ENCODE measurements at places on chromosomes 4 and X.

- DNase-seq, result no peak
These were observed 631.1 kb upstream of the FAT1 start for GRCh38 chr4:187354740-187355139.

DNA sequence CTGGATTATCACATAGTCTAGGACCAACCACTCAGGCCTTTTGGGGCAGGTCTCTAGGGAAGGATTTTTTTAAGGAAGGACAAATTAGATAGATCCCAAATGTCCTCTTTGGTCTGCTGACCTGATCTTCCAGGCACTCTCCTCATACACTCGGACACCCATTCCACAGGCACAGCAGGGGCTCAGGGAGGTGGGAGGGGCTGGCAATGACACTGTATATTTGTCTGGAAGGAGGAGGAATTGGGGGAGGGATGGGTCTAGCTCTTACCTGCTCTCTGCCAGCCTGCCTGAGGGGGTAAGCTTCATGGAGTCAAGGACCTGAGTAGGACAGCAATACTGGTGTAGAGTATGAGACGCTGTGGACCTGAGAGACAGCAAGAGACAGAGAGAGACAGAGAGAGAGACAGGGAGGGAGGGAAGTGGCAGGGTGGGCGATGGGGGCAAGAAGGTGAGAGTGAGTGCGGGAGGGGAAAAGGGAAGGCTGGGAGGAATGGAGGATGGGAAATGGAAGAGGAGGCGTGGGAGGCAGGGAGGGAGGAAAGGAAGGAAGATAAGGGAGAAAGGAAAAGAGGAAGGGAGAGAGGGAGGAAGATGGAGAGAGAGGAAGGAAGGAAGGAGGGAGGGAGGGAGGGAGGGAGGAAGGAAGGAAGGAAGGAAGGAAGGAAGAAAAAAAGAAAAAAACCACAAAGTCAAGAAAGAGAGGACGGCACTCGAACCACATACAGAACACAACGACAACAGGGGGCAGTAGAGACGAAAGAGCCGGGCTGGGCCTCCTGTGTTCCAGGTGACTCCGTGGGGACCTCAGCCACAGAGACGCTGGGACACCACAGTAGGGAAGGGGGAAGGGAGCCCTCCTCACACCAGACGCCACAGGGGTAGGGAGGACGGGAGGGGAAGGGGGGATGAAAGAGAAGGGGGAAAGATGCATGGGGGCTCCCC is 1.8 kb downstream of the IQSEC2 start:
- DNase-seq, result peak; percentile 33

GRCh38 chrX:54564936-54565335 is 34.9 kb downstream of the GNL3L start:
- DNase-seq, result no peak

GRCh38 chr4:40196724-40197281 is at the start of gene RHOH:
Gene RHOH (plus strand): TSS chr4:40197031. CDS start chr4:40243387, 46,356 bp downstream.
- peak; percentile 76 for DNase-seq

DNA sequence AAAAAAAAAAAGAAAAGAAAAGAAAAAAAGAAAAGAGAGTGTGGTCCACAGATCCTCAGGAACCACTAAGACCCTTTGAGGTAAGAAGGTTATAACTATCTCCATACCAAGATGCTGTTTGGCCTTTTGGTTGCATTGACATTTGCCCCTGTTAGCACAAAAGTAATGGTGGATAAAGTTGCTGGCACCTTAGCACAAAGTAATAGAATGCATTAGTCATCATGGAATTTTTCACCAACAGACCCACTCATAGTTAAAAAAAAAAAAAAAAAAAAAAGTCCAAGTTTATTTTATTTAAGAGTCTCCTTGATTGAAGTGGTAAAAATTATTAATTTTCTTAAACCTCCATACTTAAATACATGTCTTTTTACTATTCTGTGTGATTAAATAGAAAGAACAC is 78.4 kb upstream of the RBPJ start:
- DNase-seq, result no peak

DNA sequence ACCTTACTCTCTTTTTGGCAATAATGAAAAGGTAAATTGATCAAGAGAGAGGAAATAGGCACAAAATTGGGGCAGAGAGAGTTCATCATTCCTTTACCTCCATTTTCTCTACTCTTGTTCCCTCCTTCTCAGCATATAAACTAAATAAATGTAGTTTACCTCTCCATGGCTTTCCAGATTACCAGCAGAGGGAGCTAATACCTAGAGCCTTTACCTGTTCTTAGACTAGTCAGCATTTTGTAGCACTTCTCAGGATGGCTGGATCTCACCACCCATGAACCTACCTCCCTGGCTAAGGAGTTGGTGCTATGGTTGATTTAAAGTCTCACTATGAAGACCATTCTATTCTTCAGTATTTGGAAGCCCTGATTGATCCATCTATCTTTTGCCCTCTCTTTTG is 15.7 kb downstream of the OFD1 start:
- no peak for DNase-seq

DNA sequence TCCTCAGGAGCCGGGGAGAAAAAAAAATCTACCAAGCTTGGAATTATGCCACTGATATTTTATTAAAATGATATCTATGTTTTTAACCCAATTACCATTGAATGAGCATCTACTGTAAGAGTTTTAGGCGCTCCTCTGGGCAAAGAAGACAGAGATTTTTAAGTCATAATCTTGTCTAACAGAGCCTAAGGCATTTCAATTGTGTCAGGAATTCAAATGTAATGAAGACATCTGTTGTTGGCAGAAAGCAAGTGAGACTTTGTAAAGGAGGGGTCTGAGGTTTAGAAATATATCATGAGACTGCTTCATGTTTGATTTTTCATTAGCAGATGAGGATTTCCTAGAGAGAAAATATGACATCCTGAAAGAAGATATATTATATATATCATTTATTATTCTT is 1158.1 kb downstream of the FSTL5 start:
- no peak for DNase-seq

- peak; percentile 26 for DNase-seq
These were observed 63.6 kb downstream of the REPS2 start for GRCh38 chrX:17009856-17010625.

DNA sequence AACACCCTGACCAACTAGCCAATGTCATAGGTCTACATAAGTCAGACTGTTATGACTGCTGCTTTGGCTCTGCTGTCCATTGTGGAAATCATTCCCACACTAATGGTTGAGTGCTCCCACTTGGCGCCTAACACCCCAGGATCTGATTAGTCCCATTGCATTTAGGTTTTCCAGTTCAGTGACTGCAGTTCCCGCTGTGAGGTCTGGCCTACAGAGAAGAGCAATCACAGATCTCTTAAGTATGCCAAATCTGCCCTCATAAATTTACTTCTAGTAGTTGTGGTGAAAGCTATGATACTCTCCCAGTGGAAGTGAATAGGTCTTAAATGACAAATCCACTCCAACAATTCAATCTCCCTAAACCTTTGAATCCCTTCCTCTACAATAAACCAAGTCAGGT is 77.3 kb upstream of the IL2 start:
- DNase-seq, result no peak

DNA sequence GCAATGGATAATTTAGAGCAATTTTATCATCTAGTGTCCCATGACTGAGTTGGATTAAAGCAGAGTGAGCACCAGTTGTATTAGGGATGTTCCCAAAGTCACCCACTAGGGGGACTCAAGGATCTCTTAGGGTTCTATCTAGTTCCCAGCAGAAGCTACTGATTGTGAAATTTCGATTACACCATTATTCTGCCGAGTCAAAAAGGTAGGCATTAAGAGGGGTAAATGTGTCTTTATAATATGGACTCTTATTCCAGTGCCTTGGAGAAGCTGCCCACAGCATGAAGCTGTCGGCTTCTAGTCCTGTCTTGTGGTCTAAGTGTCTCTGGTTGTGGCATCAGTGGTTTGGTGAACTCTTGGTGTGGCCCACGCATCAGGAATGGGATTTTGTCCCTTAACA is 53.3 kb downstream of the RGS12 start:
- DNase-seq, result peak; percentile 34

DNA sequence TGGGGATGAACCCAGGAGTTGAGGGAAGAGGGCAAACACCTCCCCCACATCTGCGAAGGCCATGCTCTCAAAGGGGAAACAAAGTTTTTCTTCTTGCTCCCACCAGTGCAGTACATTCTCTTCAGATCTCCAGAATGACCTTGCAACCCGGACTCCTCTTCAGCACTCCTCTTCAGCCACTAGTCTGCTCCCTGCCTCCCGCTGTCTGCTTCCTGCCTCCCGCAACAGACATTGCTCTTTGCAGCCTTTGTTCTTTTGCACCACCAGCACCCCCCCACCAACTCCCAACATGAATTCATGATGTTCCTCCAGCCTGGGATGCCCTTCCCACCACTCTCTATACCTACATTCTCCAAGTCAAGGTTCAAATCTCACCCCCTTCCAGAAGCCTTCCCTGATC is 32.1 kb downstream of the UTP14A start:
- DNase-seq, result no peak

DNA sequence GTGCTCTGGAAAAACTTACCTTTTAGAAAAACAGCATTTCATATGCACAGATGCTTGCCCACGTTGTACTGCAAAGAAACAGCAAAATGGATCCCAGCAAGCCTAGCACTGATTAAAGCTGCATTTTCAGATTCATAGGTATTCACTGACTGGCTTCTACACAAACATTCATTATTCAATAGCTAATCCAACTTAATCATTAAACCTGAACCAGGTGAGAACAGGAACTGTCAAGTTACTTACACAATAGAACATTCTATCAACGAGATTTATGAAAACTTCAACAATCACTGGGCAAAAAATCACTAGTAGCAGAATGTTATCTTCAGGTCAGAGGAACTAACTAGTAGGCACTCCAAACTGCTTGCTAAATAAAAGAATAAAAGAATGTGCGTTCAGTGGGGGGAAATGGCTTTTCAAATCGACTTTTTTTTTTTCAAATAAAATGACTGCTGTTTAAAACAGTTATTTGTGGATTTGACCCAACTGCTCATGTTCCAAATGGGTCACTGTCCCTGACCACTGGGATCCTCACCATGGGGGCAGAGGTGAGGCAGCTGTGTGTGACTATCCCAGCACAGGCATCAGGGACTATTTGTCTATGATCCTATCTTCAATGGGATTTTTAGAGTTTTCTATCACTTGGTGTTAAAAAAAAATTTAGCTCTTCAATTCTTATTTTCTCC is 42.3 kb downstream of the STX18 start:
- DNase-seq, result no peak

DNA sequence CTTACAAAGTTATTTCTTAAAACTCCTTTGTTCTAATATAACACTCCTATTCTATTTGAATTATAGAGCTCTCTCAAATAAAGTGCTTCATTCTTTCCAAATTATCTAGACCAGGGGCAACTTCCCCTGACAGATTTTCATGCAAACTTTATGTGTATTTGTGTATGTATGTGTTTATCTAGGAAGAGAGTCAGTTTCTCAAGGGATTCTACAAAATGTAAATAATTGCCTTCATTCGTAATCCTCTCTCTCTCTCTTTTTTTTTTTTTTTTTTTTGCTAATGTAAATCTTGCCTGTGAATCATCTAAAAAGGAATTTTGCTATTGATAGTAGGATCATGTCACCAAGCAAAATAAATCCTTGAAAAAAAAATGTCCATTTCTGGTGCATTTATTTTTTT is 38.9 kb upstream of the RBPJ start:
- DNase-seq, result no peak

GRCh38 chr4:170391066-170391740 is 301.4 kb upstream of the AADAT start:
- DNase-seq, result no peak

DNA sequence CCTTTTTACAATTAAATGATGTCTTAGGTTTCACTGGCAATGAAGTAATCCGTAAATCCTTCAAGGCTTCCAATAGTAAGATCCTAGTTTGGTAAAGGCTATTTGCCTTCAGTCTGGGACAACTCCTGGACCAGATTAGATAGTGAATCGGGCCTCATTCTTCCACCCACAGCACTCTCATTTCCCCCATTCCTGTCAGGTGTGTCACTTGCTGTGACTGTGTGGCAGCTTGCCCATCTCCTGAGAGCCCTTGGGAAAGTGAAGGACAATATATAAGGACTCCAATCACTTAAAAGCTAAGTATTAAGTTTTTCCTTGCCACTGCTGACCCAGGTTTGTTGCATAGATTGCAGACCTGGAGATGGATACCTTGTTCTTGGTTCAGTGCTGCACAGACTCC is 3.3 kb upstream of the GASK1B start:
- peak; percentile 25 for DNase-seq

DNA sequence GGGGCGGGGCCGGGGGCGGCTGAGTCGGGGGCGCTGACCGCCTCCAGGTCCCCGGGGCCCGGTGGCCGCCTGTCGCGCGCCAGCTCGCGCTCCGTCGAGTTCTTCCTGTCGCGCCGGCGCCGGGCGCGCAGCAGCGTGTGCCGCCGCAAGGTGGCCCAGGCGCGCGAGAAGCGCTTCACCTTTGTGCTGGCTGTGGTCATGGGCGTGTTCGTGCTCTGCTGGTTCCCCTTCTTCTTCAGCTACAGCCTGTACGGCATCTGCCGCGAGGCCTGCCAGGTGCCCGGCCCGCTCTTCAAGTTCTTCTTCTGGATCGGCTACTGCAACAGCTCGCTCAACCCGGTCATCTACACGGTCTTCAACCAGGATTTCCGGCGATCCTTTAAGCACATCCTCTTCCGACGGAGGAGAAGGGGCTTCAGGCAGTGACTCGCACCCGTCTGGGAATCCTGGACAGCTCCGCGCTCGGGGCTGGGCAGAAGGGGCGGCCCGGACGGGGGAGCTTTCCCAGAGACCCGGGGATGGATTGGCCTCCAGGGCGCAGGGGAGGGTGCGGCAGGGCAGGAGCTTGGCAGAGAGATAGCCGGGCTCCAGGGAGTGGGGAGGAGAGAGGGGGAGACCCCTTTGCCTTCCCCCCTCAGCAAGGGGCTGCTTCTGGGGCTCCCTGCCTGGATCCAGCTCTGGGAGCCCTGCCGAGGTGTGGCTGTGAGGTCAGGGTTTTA is 1.5 kb downstream of the ADRA2C start:
- DNase-seq, result peak; percentile 15

GRCh38 chr4:35695003-35695402 is 549.3 kb downstream of the ARAP2 start:
- DNase-seq, result no peak

DNA sequence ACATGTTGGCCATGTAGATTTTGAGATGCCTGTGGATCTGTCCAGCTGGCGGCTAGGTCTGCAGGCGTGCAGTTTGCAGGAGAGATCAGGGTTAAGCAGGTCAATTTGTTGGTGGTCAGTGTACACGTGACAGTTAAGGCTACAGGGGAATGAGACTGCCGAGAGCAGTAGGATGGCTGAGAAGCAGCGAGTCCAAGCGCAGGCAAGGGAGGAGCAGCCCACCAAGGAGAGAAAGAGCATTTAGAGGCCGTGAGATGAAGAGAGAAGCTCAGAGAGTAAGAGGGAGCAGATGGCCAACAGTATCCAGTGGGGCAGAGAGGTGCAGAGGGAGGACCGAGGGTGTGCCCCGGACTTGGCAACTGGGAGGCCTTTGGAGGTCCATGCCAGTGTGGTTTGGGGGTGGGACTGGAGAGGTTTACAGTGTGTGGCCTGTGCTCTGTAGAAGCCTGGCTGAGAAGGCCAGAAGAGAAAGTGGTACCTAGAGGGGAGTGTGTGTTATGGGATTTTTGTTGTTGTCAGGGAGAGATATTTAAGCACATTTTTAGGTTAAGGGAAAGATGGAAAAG is 18.4 kb downstream of the SNX25 start:
- DNase-seq, result no peak
